ENCODE measurements at places on chromosomes 3 and 15. TPM values are rescaled to one million over a fixed set of nuclear protein-coding genes. Genes with fewer than 3 reads are reported as not detected.

SLC38A3 gene
- total RNA-seq = 10.4 TPM

RPP14 gene
- total RNA-seq = 25.0 TPM

SERPINI2 gene
- total RNA-seq = not detected

- DNase-seq = no peak
These were observed 291.0 kb downstream of the TBL1XR1 start for GRCh38 chr3:176906046-176906905.

GRCh38 chr3:185717121-185717520, 107.7 kb downstream of the IGF2BP2 start:
- DNase-seq = no peak

DNA sequence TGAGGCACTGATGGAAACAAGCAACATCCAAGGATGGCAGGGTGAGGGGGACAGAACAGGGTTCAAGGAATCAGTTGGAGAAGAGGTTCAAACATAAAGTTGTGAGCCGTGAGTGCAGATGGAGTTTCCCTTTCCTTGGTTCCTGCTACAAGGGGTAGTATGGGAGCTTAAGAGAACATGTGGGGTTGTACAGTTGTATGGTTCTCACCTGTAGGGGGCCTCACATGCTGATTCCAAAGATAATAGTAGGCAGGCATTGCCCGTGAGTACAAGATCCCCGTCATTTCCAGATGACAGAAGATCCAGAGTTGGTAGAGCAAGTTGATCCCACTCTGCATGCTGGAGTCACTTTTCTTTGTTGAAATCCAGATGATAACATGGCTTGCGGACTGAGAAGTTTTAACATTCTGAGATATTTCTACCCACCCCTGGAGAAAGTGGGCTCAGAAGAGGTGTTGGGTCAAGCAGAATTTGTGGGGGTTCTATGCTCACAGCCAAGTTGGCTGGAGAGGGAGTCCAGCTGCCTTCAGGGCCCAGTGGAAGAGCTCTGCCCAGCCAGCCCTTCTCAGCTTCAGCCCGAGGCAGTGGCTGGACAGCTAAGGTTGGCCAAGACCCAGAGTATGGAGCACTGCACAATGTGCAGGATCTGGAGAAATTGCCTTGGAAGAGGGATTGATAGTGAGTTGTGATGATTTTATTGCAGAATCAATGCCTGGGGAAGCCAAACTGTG, 141.8 kb downstream of the THSD4 start:
- no peak for DNase-seq

GRCh38 chr15:69082021-69082502, 67.6 kb downstream of the NOX5 start:
- no peak for DNase-seq

GRCh38 chr3:25803833-25804232, 13.9 kb downstream of the OXSM start:
- no peak for DNase-seq

- DNase-seq = no peak
These were observed 136.3 kb downstream of the LRRC28 start for GRCh38 chr15:99387421-99388168.

- DNase-seq = no peak
These were observed 61.2 kb downstream of the PLD1 start for GRCh38 chr3:171749124-171749523.
